ENCODE measurements at places on chromosomes 7 and 10.

GRCh38 chr7:77223261-77223660 is 23.6 kb upstream of the FGL2 start:
- DNase-seq: no peak

GRCh38 chr7:90483251-90483650 is 13.8 kb downstream of the PTTG1IP2 start:
- no peak for DNase-seq

GRCh38 chr7:52257890-52258289 is 777.5 kb upstream of the POM121L12 start:
- DNase-seq: no peak

DNA sequence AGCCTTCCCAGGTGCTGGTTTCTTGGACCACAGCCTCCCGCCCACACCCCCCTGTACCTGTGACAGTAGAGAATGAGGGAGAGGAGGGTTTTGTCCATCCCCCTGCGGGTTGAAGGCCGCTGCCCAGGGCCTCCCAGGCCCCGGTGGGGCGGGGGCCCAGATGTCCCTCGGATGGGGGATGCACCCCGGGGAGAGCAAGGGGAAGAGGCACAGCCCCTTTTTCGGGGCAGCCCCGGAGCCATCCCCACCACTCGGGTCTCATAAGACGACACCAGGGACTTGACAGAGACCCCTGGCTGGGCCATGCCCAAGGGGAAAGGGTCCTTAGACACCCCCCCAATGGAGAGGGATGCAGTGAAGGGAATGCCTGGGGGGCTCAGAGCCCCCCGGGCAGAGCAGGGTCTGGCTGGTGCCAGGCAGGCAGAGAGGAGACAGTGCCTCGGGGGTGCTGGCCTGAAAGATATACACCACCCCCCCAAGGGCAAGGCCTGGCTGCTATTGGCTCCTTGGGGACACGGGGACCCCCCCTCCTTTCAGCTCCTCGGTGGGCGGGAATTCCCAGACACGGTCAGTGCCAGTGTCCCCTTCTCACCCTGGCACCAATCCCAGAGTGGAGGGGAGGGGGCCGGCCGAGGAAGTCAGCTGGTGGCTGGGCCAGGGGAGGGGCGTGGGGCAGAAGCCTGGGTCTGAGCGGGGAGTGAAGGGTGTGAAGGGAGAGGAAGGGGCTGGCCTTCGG is 3.7 kb upstream of the SPACDR start:
- DNase-seq: no peak

DNA sequence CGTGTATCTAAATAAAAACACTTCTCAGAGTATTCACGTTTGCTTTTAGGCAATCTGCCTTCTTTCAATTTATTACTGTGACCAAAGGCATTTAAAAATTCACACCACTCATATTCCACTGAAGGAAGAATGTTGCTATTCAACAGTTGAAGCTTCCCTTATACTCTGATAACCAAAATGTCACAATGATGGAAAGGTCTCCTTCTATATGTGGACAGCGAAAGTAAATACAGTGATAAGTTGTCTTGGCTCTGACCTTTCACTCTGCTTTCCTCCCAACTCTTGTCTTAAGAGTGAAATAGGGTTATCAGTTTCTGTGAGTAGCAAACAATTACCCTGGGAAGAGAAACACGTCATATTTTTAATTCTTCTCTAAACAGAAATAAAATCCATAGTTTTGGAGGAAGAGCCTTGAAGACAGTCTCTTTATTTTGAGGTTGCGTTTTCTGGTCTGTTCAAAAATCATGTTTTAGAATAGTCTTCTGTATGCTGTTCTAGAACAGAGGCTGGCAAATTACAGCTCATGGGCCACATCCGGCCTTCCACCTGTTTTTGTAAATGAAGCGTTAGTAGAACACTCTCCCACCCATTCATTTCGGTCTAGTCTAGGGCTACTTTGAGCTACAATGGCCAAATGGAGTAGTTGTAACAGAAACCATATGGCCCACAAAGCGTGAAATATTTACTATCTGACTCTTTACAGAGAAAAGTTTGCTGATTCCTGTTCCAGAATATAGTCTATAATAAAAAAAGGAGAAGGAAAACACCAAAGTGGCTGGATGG is 41.3 kb downstream of the ETV1 start:
- DNase-seq: no peak

GRCh38 chr7:29463504-29464158 is 100.0 kb upstream of the PRR15 start:
- DNase-seq: no peak

GRCh38 chr10:100519311-100520051 is at the start of gene SEC31B:
TSS of gene SEC31B (minus strand) at chr10:100519861. CDS start at chr10:100516952, 2,909 bp downstream.
- DNase-seq: no peak

- peak; percentile 65 for DNase-seq
Observed at GRCh38 chr7:144834641-144835144, 1.2 kb downstream of the TPK1 start.

DNA sequence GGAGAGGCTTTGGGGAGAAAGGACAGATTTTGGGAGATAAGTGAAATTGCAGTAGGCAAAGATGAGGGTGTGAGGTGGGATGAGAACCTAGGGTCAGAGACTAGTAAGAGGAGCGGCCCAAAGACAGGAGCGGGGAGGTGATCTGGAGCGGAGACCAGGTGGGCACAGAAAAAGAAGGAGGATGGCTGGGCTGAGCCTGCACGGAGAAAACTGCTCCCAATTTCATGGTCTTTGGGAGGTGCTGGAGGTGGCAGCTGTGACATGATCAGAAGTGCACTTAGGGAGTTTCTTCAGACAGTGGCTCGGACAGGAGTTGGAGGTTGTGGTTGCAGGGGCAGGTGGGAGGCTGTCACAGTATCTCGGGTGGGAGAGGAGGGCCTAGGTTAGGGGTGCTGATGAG is 232.8 kb downstream of the SKAP2 start:
- DNase-seq: no peak

GRCh38 chr7:16479591-16479990 is 14.1 kb upstream of the SOSTDC1 start:
- DNase-seq: peak; percentile 15

DNA sequence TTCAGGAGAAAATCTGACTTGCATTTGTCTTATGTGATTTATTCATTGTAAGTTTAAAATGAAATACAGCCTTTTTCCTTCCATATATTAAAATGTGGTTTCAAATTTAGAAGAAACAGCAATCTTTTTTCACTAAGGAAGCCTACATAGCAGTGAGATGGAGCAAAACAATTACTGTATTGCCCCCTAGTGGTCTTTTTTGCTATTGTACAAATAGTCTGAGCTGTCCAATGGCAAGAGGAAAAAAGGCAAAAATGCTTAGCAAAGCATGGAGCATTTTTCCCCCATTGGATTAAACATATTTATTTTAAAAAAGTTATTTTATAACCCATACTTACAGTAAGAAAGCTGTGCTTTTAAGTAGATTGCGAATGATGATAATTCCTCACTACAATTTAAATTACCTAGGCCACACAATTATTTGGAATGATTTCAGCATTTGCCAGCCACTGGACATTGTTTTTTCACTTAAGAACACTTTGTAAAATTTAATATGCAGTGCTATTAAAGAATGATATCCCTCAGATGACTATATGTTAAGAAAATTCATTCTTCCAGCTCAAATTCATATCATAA is 119.5 kb downstream of the CPED1 start:
- DNase-seq: peak; percentile 87

- no peak for DNase-seq
Observed at GRCh38 chr10:125155101-125155500, 5.3 kb downstream of the CTBP2 start.

GRCh38 chr10:1142596-1142995 is 86.4 kb downstream of the WDR37 start:
- DNase-seq: peak; percentile 4

- no peak for DNase-seq
Observed at GRCh38 chr10:15739254-15739970, 19.7 kb upstream of the ITGA8 start.

DNA sequence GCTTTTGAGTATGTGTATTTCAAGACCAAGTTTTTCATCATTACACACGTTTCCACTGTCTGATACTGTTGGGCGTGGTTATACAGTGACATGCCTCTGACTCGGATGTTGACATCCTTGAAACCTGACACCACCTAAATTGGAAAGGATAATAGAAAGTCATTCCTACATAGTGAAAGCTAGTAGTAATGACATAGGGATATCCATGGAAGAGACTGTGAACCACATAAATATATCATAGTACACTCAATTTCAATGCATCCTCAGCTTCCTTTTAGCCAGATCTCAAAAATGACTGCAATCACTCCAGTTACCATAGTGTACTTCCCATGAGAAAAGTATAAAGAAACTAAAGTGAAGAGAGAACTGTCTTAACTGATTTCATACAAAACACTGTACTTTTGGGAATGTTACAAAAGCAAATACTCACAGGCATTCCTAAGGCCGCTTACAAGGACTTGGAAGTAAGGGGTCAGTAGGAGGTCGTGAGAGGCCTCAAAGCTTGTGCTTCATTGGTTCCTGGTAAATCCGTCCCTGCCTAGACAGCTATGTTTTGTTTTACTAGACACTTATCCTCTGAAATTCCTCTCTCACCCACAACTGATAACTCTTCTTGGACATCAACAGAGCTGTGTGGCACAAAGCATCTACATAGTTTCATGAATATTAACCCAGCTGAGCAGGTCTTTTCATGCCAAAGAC is 71.8 kb upstream of the VWDE start:
- DNase-seq: peak; percentile 90

DNA sequence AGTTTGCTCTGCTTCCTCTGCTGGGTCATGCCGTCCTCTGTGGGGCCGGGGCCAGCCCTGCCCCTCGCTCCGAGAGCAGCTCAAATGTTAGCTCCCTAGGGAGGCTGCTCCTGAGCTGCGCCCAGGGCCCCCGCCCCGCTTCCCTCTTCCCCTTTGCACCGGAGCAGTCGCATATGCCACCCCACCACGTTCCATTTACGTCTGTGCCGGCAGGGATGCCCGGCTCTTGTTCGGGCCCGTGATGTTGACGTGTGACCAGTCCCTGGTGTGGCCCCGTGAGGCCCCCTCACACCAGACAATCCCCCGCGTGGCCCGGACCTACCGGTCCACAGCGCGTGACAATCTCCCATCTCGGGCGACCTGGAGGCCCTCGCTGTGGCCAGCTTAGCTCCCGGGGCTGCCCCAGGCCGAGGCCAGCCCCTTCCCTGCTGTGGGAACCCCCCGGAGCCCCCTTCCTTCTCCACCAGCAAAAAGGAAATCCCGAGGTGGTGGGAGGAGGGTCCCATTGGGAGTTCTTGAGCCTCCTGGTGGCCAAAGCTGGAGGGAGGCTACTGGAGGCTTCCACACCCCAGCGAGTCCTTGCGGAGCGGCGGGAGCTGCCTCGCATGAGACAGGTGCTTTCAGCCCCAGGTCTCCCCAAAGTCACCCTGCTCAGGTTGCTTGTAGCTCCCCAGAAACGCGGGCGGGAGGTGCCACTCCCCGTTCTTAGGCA is 15.2 kb downstream of the FAM20C start:
- no peak for DNase-seq

GRCh38 chr10:50423448-50423847 is 172.1 kb upstream of the ASAH2 start:
- no peak for DNase-seq

- no peak for DNase-seq
Observed at GRCh38 chr7:73363225-73364005, 35.5 kb downstream of the FKBP6 start.

- DNase-seq: peak; percentile 52
Observed at GRCh38 chr10:117363028-117363427, 12.2 kb downstream of the PDZD8 start.

- no peak for DNase-seq
Observed at GRCh38 chr7:51589111-51589510, 272.5 kb upstream of the COBL start.

DNA sequence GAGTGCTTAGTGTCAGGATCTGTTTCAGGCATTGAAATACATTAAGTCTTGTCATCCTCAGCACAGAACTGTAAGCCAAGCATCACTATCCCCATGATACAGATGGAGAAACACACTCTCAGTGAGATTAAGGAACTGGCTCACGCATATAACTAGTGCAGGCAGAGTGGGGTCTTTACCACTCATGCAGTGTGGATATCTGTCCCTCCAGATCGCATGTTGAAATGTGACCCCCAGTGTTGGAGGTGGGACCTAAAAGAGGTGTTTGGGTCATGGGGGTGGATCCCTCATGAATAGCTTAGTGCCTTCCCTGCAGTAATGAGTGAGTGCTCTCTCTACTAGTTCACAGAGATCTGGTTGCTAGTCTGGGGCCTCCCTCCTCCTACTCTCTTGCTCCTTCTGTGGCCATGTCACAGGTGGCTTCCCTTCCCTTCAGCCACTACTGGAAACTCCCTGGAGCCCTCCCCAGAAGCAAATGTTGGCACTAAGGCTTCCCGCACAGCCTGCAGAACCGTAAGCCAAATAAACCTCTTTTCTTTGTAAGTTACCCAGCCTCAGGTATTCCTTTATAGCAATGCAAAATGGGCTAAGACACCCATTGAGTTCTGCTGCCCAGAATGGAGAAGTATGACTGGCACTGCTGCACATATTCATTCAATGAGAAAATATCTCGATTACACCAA is 31.8 kb upstream of the MSMB start:
- no peak for DNase-seq

GRCh38 chr7:131493581-131493980 is 62.8 kb downstream of the PODXL start:
- no peak for DNase-seq

- DNase-seq: peak; percentile 80
Observed at GRCh38 chr7:123022576-123022975, 27.1 kb upstream of the TAS2R16 start.

- no peak for DNase-seq
Observed at GRCh38 chr7:151725844-151726651, 150.9 kb downstream of the PRKAG2 start.

- DNase-seq: peak; percentile 7
Observed at GRCh38 chr7:126768836-126769235, 483.9 kb downstream of the GRM8 start.

- peak; percentile 54 for DNase-seq
Observed at GRCh38 chr10:15715619-15716227, 4.0 kb downstream of the ITGA8 start.

DNA sequence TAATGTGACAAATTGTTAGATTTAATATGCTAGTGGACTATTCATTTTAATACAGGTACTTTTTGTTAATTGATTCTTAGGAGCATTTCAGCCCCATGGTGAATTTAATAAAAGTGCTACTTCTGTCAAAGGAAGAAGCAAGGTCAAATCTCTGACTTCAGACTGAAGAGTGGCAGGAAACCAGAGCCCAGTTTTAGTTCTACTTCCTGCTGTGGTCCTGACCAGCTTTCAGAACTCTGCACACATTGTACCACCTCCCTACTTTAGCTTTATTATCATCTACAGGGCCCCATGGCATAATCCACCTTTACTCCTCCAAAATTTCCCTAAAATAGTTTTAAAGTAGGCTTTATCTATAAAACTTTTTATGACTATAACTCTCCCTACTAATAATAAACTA is 33.7 kb downstream of the CTTNBP2 start:
- no peak for DNase-seq

DNA sequence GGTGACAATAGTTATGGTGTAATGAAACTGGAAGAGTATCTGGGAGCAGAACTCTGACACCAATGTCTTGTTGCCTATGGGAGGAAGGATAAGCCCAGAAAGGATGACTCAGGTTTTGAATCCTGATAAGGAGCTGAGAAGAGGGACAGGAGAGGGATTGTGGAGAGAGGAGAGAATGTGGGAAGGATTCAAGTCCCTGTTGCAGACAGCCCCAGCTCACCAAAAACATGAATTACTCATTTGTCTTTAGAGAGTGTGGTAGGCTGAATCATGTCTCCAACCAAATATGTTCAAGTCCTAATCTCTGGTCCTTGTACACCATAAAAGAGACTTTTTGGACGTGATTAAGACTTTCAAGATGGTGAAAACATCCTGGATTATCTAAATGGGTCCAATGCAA is 206.9 kb upstream of the PHYHIPL start:
- DNase-seq: no peak

- no peak for DNase-seq
Observed at GRCh38 chr10:76350583-76350982, 919.2 kb downstream of the LRMDA start.
